ENCODE measurements at places on chromosomes 3 and 15.

- DNase-seq, result no peak
These were observed 72.6 kb upstream of the SLC6A6 start for GRCh38 chr3:14329842-14330241.

DNA sequence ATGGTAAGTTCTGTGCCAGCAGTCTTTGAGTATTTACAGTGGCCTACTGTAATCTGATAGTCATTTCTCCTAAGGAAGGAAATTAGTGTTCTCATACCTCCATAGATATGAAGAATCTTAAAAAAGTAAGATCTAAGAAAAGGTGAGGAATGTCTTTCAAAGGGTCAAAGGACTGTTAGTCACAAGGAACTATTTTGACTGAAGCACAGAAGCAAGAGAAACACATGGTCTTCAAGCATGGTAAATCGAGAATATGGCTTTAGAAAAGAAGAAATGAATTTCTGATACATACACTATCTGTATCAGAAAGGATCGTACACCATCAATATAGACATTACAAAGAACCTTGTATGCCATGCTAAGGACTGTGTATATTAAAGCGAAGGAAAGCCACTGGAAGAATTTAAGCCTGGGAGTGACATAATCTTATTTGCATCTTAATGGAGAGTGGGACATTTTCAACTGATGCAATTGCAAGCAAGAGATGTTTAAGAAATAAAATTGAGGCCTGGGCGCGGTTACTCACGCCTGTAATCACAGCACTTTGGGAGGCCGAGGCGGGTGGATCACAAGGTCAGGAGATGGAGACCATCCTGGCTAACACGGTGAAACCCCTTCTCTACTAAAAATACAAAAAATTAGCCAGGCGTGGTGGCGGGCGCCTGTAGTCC is 5.5 kb upstream of the ACAP2 start:
- no peak for DNase-seq

DNA sequence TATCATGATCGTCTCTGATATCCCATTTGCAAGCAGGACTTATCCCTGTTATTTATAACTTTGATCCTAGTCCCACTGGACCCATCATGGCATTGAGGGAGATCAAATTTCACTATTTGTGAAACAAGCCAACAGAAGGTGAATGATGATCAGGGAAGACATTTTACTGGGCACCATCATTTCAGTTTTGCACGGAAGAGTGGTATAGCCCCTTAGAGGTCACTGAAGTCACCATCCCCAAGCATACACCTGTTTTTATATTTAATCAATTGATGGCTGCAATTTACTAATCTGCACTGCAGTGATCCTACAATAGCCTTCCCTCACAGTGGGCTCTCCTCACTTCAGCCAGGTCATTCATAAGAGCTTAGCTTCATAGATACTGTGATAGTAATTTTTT is 132.4 kb downstream of the FHIT start:
- DNase-seq, result no peak

- DNase-seq, result no peak
These were observed 87.0 kb downstream of the GMPS start for GRCh38 chr3:155957412-155957880.
